HCT116 (cell line): ENCODE measurements at places on chromosomes 7 and 10.
A peak's percentile ranks its signal among the peaks of the same experiment; 100 is the strongest.

DNA sequence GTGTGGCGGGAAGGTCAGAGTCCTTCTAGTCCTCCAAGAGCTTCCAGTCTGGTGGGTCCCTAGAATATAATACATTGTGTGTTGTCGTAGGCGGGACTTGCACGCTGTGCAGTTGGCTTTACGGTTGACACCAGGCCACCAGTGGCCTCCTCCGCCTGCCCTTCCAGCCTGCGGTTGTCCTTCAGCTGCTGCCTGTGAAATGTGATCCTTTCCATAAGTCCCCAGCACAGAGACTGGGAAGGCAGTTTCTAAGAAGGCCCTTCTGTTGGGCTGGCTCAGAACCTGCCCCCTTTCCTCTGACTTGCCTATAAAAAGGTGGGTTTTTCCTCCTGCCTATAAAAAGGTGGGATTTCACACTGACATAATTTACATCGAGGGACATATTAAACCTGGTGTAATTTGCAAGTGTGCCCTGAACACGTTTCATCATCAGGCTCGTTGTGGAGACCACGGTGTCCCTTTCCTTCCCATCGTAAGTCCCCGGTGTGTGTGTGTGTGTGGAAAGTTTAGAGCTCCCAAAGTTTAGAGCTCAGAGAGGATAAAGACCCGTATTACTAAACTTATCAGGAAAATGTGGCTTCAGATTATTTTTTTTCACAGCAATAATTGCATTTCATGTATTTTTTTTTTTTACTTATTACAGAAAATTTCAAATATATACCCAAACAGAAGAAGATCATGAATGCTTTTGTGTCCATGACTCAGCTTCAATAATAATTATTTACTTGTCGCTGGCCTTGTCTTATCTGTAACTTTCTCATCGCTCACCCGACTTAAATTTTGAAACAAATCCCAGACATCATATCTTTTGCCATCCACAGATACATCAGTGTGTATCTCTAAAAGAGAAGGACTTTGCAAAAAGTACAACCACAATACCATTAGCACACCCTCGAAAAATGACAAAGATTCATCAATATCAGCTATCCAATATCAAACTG is 45.1 kb downstream of the CUX1 start:
- no peak for DNase-seq

GRCh38 chr7:11170175-11170574 is 196.5 kb downstream of the PHF14 start:
- DNase-seq = no peak

DNA sequence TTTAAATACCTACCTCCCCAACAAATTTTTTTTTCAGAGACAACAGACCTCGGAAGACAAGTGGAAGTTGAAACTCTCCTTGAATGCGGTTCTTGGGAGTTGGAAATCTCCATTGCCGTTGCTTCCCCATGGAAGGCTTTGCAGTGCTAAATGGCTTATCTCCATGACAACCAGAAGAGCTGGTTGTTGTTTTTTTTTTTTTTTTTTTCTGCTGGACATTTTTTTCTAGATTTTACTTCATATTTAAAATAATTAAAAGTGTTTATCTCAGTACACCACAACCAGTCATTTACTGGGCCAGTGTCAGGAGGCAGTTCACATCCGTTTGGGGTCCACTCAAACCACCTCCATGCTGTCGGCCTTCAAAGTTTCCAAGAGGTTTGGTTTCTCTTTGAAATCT is 348.5 kb upstream of the PRKCQ start:
- no peak for DNase-seq

- no peak for DNase-seq
Measured at GRCh38 chr7:87599336-87599735, 1.3 kb downstream of the ABCB1 start.

GRCh38 chr7:48876087-48876486 is 48.3 kb upstream of the CDC14C start:
- DNase-seq = no peak

DNA sequence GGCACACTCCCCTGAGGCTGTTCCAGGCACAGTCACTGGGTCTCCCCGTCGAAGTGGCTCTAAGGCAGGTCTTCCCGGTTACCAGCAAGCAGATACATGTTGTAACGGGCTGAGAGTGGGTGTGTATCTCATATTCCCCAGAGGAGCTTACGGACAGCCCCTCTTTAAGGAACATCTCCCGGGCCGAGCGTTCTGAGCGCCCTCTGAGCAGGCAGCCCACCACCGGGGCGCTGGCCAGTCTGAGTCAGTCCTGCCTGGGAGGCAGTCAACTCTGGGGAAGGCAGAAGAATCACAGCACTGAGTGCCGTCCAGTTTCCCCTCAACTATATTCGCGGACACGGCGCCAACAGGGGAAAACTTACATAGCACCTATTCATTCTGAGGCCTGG is 117.4 kb downstream of the LHPP start:
- DNase-seq = no peak

- DNase-seq = no peak
Measured at GRCh38 chr10:26199841-26200240, 16.7 kb upstream of the GAD2 start.

GRCh38 chr10:32039734-32040133 is 16.5 kb downstream of the KIF5B start:
- no peak for DNase-seq

DNA sequence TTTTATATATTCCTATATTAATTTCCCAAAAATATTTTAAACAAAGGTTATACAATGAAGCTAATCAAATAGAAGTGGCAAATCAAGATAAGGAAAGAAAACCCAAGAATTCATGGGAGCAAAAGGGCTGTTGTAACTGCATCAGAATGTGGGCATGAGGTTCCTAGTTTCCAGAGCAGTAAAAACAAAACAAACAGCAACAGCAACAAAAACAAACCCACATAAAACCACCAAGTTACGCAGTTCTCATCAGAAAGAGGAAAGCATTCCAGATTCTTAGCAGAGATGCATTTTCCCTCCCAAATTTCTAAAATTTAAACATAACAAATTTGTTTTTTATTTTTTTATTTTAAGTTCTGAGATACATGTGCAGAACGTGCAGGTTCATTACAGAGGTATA is 34.8 kb upstream of the MSMB start:
- no peak for DNase-seq

GRCh38 chr10:131490991-131491594 is 179.6 kb upstream of the TCERG1L start:
- DNase-seq = no peak

DNA sequence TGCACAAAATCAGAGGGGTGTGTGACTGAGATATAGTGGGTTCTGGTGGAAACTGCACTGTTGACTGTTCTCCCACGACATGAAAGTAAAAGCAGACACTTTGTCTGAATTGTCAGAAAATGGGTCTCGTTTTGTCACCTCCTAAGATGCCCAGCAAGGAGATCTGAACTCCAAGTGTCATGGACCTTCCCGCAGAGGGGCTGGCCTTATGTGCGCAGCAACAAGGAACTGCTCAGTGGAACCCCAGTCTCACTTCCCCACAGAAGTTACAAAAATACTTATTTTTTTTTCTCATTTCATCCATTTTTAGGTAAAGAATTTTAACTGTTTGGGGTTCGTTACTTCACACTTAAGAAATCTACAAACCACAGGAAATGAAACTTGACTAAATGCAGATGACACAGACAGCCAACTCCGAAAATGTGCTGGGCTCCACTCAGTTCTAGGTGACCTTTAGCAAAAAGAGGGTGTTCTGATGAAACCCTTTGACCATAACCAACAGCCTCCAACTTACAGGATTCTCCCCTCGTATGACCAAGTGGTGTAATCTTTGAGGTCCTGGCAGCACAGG is 115.0 kb downstream of the FAM107B start:
- DNase-seq = no peak

DNA sequence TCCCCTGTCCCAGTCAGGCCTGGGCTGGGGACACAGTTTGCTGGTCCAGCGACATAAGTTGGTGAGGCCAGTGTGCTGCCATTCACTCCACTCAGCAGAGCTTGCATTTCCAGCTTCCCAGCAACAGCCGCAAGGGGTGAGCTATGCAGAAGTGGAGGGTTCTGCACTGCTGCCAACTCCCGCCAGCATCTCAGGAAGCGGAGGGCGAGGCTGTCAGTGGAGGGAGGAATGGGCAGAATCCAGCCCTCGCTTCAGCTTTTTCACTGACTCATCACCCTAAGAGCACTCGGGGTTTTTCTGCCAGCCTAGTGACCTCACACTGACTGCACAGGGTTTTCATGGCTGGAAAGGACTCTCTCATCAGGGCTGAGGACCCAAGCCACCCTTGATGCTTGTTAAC is 625.1 kb upstream of the MKI67 start:
- DNase-seq = no peak

DNA sequence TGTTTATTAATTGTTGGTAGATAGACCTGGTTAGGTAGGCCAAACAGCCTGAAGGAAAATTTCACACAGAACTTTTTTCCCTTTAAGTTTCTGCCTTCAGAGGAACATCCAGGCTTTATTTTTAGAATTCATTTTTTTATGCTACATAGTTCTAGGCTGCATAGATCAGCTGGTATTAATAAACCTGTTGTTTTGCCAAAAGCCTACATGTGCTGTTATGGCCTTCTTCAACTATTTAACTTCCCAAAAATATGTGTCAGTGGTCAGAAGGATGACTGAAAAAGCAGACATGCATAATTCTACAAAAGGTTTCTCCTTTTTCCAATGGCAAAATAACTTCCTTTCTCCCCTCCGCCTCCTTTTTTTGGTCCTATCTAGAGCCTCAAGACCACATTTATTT is 303.0 kb upstream of the DKK1 start:
- DNase-seq = no peak

DNA sequence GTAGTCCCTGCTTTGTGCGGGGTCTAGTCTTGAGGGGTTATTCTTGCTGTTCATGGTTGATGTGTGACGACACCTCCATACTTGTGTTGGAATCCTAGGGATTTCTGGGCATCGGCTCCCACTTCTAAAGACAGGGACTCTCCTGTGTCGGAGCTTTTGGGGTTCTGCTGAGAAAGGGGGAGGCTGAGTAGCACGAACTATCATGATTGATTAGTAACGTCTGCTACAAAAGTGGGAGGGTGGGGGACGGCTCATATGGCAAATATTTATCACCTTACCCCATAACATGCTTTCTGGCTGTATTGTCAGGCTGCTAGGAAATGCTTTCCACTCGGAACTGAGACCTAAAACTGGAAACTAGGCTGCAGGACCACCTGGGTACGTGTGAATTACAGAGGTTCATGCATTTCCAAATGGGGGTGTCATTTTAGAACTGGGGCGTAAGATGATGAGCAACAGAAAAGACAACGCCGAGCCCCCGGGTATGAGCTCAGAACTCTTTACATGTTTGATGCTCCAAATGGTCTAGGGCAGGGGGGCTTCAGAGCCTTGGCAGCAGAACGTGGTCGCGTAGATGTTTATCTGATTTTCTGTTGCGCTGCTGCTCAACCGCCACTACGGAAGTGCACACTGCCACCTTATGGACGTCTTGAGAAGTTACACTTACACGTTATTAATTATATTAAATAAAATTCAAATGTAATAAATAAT is 15.1 kb upstream of the NME8 start:
- peak; percentile 7 for DNase-seq
